HCT116 (cell line): ENCODE measurements at places on chromosomes 2 and 18.
A peak's percentile ranks its signal among the peaks of the same experiment; 100 is the strongest.

GRCh38 chr2:121160366-121160765 lies 124.6 kb downstream of the TFCP2L1 start:
- no peak for DNase-seq

GRCh38 chr2:157432475-157433106 lies 11.3 kb downstream of the CYTIP start:
- no peak for DNase-seq

GRCh38 chr18:961644-962355 lies 57.1 kb downstream of the ADCYAP1 start:
- DNase-seq: peak; percentile 32

GRCh38 chr18:3472681-3473544 lies 22.9 kb downstream of the TGIF1 start:
- DNase-seq: no peak

- no peak for DNase-seq
Observed at GRCh38 chr2:161386228-161386824, 29.8 kb upstream of the TBR1 start.
